Cerebellar cortex (tissue), 1 donor: ENCODE measurements at places on chromosomes 6 and 20.

DNA sequence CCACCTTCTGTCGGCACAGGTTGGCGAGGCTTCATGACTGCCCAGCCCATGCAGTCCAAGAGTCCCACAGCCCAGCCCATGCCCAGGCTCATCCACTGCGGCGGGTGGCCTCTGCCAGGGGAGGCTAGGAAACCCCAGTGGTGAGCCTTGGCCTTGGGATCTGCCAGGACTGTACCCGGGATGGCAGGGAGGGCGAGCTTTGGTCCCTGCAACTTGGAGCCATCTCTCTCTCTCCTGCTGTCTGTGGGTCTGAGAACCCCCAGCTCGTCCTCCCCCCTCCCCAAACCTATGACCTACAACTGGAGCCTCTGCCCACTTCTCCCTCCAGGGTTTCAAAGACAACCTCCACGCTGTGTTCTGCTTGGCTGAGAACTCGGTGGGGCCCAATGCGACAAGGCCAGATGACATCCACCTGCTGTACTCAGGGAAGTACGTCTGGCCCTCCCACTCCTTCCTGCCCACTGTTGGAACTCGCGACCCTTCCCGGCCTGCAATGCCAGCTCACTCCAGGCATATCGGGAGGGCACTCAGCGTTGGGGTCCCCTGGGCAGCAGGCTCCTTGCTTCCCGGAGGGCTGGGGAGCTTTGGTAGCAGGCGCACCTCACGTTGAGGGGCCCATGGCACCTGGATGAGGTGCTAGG lies 19.7 kb downstream of the NPEPL1 start:
- DNase-seq = no peak

DNA sequence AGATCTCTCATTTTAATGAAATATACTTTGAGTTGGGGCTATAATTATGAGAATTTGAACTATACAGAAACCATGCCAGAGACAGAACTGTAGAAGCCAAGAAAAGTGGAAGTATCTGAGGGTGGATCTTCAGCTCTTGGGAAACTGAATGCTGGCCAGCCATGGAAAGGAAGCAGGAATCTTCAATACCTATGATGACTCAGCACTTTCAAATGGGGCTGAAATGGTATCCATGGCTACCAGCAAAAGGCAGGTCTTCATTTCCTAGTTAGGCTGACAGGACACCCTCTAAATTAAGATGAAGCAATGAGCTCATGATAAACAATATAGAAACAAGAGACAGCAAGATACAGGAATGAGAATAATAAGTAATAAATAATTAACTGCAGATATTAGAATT lies 171.3 kb downstream of the COL21A1 start:
- DNase-seq = no peak

- DNase-seq = no peak
Measured at GRCh38 chr6:134772671-134773360, 177.1 kb downstream of the ALDH8A1 start.

GRCh38 chr6:33661106-33661838 lies 40.1 kb downstream of the ITPR3 start:
- no peak for DNase-seq

GRCh38 chr6:104704191-104704590 lies 155.5 kb downstream of the HACE1 start:
- no peak for DNase-seq

DNA sequence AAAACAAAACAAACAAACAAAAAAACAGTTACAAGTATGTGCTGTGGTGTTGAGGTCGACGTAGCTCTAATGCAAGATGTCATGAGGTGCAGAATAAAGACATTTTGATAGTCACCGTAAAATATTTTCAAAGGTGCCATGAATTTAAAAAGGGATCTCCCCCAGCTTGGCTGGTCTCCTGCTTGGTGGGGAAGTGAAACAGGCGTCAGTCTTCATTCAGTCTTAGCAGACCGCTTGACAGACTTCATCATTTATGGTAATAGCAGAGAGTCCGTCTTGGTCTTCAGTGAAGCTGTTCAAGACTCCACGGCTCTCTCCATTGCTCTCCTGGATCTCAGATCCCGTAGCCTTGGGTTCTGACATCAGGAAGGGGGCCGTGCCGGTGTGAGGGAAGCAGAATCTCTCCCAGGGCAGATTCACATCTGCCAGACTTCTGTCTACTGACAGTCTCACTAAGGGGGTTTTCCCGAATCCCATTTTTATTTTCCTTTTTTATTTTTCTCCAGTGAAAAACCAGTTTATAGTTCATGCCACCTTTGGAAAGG lies 1.6 kb downstream of the SLC24A3 start:
- DNase-seq = no peak

GRCh38 chr6:110067837-110068591 lies 89.9 kb downstream of the GPR6 start:
- DNase-seq = no peak

- DNase-seq = no peak
Measured at GRCh38 chr20:54368570-54368969, 106.8 kb upstream of the DOK5 start.

DNA sequence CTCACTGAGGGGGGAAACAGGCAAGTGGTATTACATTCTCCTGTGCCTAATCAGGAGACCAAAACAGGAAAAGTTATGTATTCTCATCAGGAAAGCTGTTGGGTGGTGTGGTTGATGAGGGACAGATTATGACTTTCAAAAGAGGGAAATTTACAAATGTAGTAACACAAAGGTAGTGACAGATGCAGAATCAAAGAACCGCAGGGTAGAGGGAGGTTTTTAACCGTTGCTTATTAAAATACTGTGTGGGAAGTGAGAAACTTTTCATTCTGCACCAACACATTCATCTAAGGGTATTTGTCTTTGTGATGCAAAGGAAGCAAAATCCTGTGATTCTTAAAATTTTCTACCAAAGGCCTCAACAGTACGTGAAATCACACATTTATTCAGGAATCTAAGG lies 288.2 kb upstream of the MAN1A1 start:
- no peak for DNase-seq

GRCh38 chr6:25369036-25369432 lies 89.9 kb downstream of the CARMIL1 start:
- DNase-seq = peak; percentile 52

GRCh38 chr6:155378724-155379123 lies 64.4 kb upstream of the TFB1M start:
- DNase-seq = no peak

GRCh38 chr6:5205035-5205507 lies 55.7 kb downstream of the LYRM4 start:
- peak; percentile 23 for DNase-seq

- DNase-seq = no peak
Measured at GRCh38 chr6:161130967-161131766, 139.6 kb downstream of the MAP3K4 start.
